Keratinocyte (primary cell): ENCODE measurements at places on chromosomes 2 and 18. TPM values are rescaled to one million over a fixed set of nuclear protein-coding genes. Genes with fewer than 3 reads are reported as not detected.

DNA sequence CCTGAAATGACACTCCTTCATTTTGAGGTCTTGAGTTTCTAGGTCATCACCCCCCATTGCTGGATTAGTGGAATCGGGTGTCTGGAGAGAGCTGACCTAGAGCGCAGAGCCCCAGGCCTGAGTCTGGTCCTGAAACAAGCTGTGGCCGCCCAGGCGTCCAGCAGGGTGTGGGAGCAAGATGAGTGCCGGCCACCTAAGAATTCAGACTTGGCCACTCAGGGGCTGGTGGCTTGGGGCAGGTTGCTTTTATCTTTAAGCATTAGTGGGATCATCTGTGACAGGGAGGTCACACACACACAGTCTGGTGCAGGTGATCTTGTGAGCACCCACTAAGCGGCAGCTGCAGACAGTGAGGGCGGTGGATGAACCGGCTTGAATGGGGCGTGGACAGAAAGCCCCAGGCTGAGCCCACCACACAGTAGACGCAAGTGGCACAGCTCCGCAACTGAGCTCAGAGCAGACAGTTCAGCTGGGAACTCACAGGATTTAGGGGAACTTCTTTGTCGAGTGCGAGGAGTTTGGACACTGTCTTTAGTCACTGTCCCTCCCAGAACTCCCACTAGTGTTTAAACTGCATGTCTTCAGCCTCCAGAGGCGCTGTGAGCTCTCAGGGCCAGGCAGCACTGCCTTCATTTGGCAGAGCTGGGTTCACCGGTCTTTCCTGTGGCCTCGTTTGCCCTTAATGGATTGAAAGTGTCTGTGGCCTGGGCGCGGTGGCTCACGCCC lies 21.5 kb downstream of the ITGB1BP1 start:
- no peak overlapping the region for H3K27ac ChIP-seq
- no peaks in the 10 kb centered on the region for H3K27me3 ChIP-seq
- no peak overlapping the region for H3K4me3 ChIP-seq
- no peak for DNase-seq
- peaks cover 34% of the 10 kb centered on the region for H3K36me3 ChIP-seq
- no peaks in the 10 kb centered on the region for H3K4me1 ChIP-seq

DNA sequence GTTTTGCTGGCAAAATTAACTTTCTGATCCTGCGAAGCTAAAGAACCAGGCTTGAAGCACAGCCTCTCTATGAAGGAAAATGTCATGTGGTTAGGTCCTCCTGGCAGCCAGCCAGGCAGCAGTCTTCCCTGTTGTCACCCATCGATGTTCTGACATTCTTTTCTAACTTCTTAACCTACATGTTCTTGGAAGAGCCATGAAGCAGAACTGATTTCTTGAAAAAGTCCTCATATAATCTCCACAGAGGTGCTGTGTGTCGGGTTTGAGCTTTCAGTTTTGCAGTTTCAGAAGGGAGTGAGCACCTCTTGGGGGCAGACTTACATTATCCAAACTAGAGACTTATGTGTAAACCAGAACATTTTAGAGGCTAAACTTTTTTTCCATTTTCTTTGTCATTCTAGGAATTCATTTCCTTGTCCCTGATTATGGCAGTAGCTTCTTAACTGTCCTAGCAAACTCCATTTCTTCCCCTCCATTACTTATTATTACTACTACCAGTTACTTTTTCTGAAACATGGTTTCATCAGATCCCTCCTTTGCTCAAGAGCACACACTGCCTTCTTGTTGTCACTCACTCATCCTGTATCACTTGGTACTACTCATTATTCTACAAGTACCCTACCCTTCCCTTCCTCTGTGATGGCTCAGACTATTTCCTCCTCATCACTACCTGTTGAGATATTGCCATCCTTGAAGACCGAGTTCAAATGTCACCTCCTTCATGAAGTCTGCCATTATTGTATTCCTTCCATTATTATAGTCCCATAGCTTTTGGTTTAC lies 31.1 kb downstream of the DOK1 start:
- peaks cover 4% of the 10 kb centered on the region for H3K4me1 ChIP-seq
- H3K27ac ChIP-seq: no peak overlapping the region
- H3K4me3 ChIP-seq: no peak overlapping the region

GRCh38 chr2:11129598-11130449 lies 25.4 kb upstream of the SLC66A3 start:
- DNase-seq: no peak
- H3K36me3 ChIP-seq: no peaks in the 10 kb centered on the region
- H3K4me1 ChIP-seq: peaks cover 10% of the 10 kb centered on the region

ARHGAP28 gene
- 0.43 to 0.77 TPM (median 0.53 TPM) in 3 replicates for polyA plus RNA-seq

- no peak overlapping the region for H3K4me3 ChIP-seq
- H3K27me3 ChIP-seq: no peaks in the 10 kb centered on the region
- DNase-seq: no peak
- H3K27ac ChIP-seq: no peak overlapping the region
- H3K36me3 ChIP-seq: no peaks in the 10 kb centered on the region
These were observed 268.9 kb upstream of the TANK start for GRCh38 chr2:160891353-160891740.

TTR gene
- not detected in 3 replicates for polyA plus RNA-seq

PMAIP1 gene
- polyA plus RNA-seq: 24.1 to 49.1 TPM (median 31.8 TPM) in 3 replicates

- no peak overlapping the region for H3K4me3 ChIP-seq
- no peak overlapping the region for H3K27ac ChIP-seq
- DNase-seq: no peak
- no peaks in the 10 kb centered on the region for H3K27me3 ChIP-seq
- H3K4me1 ChIP-seq: no peaks in the 10 kb centered on the region
These were observed 567.6 kb downstream of the KCNJ3 start for GRCh38 chr2:155266109-155266508.

DNA sequence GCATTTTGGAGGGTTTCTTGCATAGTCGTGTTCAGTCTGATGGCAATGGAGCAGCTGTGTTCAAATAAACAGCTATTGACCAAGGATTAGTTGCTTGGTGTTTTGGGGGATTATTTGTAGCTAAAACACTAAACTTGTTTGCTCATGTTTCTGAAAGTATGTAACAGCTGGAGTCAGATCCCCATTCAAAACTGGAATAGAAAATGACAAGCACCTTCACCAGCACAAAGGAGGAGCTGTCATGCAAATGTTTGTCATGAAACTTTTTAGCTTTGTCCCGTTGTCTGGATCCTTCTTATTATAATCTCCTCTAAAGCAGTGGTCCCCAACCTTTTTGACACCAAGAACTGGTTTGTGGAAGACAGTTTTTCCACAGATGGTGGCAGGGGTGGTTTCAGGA lies 96.9 kb upstream of the ZNF236 start:
- H3K36me3 ChIP-seq: no peaks in the 10 kb centered on the region
- H3K4me1 ChIP-seq: no peaks in the 10 kb centered on the region
- no peak for DNase-seq

- no peak for DNase-seq
- H3K27me3 ChIP-seq: no peaks in the 10 kb centered on the region
- no peak overlapping the region for H3K27ac ChIP-seq
- no peaks in the 10 kb centered on the region for H3K4me1 ChIP-seq
- H3K4me3 ChIP-seq: no peak overlapping the region
- H3K36me3 ChIP-seq: no peaks in the 10 kb centered on the region
These were observed 1.4 kb downstream of the SCYGR3 start for GRCh38 chr2:227613272-227613660.

DNA sequence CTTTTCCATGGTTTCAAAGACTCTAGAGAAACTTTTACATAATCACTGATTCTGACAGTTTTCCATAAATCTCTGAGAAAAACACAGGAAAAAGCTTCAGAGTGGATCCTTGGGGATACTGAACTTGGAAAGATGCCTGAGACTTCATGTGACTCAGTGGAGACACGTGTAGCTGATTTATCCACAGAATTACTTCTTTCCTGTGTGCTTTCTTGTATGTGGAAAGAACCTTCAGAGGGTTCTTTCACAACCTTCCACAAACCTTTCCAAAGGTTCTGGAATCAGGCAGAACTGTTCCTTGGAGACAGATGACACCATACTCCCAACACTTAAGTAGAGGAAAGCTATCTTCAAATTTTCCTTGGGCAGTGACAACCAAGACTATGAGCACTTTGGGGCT lies 207.2 kb downstream of the RND3 start:
- H3K27me3 ChIP-seq: no peaks in the 10 kb centered on the region
- no peak overlapping the region for H3K27ac ChIP-seq
- H3K4me1 ChIP-seq: no peaks in the 10 kb centered on the region
- DNase-seq: no peak
- no peak overlapping the region for H3K4me3 ChIP-seq

GRCh38 chr2:100964222-100964621 lies 37.9 kb upstream of the RPL31 start:
- no peak overlapping the region for H3K4me3 ChIP-seq
- H3K36me3 ChIP-seq: peaks cover 6% of the 10 kb centered on the region
- DNase-seq: no peak
- H3K4me1 ChIP-seq: peaks cover 5% of the 10 kb centered on the region

ASXL3 gene
- polyA plus RNA-seq: 0.01 TPM in 1 of 3 replicates, not detected in the others

DNA sequence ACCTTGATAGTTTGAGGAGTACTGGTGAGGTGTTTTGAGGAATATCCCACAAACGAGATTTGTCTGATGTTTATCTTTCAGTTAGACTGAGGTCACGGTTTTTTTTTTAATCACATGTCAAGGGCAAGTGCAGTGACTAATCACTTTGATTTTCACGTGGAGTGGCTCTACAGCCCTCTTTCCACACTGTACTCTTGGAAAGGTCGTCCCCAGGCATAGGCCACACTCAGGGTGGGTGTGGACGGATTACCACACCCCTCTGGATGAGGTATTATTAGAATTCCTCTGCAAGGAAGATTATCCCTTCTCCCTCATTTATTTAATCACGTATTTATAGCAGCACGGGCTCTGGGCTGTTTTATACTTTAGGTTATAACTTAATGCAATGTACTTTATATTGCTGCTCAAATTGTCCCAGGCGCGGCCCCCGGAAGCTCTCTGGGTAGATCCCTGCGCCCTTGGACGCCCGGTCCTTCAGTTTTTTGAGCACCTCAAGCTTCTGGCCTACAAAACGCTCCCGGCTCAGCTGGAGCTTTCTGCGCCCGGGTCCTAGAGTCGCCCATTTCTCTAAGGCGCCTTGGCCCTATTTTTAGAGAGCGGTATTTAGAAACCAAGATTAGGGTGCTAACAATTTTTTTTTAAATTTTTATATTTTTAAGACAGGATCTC lies 515 bp upstream of the PLEKHB2 start:
- no peak for DNase-seq
- H3K36me3 ChIP-seq: no peaks in the 10 kb centered on the region
- peak overlapping the region; percentile 86 for H3K4me3 ChIP-seq
- H3K27ac ChIP-seq: peak overlapping the region; percentile 93

- H3K27me3 ChIP-seq: no peaks in the 10 kb centered on the region
- H3K4me3 ChIP-seq: no peak overlapping the region
- no peak for DNase-seq
These were observed 109.8 kb downstream of the ESCO1 start for GRCh38 chr18:21490748-21491147.

- DNase-seq: peak; percentile 17
- H3K27me3 ChIP-seq: no peaks in the 10 kb centered on the region
- no peaks in the 10 kb centered on the region for H3K4me1 ChIP-seq
- H3K36me3 ChIP-seq: no peaks in the 10 kb centered on the region
- H3K27ac ChIP-seq: no peak overlapping the region
These were observed 173.9 kb downstream of the SUCLG1 start for GRCh38 chr2:84285056-84285747.

GRCh38 chr2:3778851-3779495 lies 75.6 kb downstream of the DCDC2C start:
- no peaks in the 10 kb centered on the region for H3K27me3 ChIP-seq

ANKRD30B gene
- polyA plus RNA-seq: not detected in 3 replicates

- H3K27me3 ChIP-seq: no peaks in the 10 kb centered on the region
- H3K27ac ChIP-seq: no peak overlapping the region
- DNase-seq: no peak
- no peaks in the 10 kb centered on the region for H3K4me1 ChIP-seq
These were observed 138.9 kb upstream of the APCDD1 start for GRCh38 chr18:10315522-10315921.

- no peaks in the 10 kb centered on the region for H3K27me3 ChIP-seq
- DNase-seq: no peak
- no peaks in the 10 kb centered on the region for H3K4me1 ChIP-seq
- no peaks in the 10 kb centered on the region for H3K36me3 ChIP-seq
- H3K27ac ChIP-seq: no peak overlapping the region
These were observed 214.0 kb upstream of the KCNJ3 start for GRCh38 chr2:154484338-154485099.
